Myocyte (in vitro differentiated cells): ENCODE measurements at places on chromosomes 2 and 18. TPM values are rescaled to one million over a fixed set of nuclear protein-coding genes. Genes with fewer than 3 reads are reported as not detected.

The STK25 gene
- total RNA-seq, result 565 and 642 TPM in 2 replicates

- no peak for DNase-seq
Observed at GRCh38 chr18:40752316-40752715, 1202.7 kb upstream of the PIK3C3 start.

DNA sequence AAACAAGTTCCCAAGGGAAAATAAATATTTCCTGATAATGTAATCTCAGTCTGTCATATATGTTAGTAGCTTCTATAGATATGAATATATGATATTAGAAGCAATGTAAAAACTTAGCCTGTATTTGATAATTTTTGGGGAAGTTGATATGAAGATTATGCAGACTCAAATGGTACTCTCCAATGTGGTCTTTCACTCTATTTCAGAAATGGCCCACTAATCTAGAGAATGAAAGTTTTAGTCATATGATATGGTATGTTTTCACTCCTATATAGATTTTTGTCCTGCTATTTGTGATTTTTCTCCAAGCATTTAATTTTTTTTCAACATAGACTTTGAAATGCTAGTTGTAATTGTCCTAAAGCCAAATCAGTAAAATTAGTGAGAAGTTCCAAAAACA lies 236.7 kb upstream of the BOD1L2 start:
- no peak for DNase-seq

- no peak for DNase-seq
Observed at GRCh38 chr18:5853253-5853652, 42.1 kb downstream of the TMEM200C start.
